ENCODE measurements at places on chromosomes 11 and 22. TPM values are rescaled to one million over a fixed set of nuclear protein-coding genes. Genes with fewer than 3 reads are reported as not detected.

ZNF215 gene
- total RNA-seq, result 1.5 TPM

OR52K2 gene
- total RNA-seq, result not detected

DDX25 gene
- 1.2 TPM for total RNA-seq

ABTB2 gene
- total RNA-seq, result 26.8 TPM

GPR83 gene
- total RNA-seq, result not detected

All from kidney epithelial cell (primary cell).